ENCODE measurements at places on chromosomes 16 and 17.

DNA sequence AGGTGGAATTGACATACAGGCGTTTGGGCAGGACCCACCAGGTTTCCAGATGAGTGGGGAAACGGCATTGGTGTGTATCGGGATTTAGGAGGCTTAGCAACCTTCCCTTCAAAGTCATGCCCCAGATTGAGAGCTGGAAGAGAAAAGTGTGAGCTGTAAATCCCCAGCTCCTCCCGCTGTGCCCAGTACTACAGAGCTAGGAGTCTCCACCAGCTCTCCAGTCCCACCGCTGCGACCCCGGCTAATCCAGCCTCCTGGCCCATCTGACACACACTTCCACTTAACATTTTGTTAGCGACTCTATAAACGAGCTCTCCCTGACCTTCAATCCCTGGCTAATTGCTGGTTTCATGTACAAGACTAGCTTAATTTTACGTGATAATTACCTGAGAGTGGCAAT is 29.9 kb upstream of the LHX1 start:
- no peak for DNase-seq

DNA sequence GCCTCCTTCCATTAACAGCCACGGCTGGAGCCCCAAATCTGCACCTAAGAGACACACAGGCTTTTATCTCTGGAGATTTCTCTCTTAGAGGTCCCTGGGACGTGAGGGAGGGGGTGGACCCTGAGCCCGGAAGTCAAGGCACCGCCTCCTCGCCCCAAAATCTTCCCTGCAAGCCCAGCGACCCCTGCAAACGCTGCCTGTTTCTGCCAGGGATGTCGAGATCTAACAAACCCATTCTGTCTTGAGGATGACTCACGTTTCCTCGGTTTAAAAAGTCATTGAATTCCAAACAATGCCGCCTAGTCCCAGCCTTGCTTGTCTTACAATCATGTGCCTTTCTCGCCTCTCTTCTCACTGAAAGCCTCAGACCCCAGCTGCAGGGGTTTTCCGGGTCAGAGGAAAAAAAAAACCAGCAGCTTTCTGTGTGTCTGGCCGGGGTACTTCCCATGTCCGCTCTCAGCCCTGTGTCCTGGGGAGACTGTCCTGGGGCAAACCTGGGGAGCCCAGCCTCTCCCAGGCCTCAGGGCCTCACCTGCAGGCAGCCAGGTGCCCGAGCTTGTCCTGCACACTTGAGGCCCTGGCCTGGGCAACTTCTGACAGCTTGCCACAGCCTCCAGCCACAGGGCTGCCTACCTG is 15.4 kb downstream of the ARL2BP start:
- DNase-seq, result peak; percentile 78

- DNase-seq, result no peak
Measured at GRCh38 chr16:53895851-53896250, 191.9 kb downstream of the FTO start.

DNA sequence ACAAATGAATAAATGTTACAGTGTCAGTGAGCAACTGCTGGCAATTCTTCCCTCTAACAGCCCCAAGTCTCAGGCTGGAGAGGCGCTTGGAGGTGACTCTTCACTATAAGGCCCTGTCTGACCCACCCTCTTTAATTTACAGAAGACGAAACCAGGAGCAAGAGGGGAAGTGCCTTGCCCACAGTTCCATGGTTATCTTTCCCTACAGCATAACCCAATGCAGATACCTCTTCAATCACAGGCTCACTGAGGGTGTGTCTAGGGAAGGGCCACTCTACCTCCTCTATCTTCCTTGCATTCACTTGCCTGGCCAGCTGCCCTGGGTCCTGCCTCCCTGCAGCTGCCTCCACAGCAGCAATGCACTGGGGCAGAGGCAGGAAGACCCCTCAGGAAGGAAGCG is 9.6 kb upstream of the N4BP1 start:
- no peak for DNase-seq

DNA sequence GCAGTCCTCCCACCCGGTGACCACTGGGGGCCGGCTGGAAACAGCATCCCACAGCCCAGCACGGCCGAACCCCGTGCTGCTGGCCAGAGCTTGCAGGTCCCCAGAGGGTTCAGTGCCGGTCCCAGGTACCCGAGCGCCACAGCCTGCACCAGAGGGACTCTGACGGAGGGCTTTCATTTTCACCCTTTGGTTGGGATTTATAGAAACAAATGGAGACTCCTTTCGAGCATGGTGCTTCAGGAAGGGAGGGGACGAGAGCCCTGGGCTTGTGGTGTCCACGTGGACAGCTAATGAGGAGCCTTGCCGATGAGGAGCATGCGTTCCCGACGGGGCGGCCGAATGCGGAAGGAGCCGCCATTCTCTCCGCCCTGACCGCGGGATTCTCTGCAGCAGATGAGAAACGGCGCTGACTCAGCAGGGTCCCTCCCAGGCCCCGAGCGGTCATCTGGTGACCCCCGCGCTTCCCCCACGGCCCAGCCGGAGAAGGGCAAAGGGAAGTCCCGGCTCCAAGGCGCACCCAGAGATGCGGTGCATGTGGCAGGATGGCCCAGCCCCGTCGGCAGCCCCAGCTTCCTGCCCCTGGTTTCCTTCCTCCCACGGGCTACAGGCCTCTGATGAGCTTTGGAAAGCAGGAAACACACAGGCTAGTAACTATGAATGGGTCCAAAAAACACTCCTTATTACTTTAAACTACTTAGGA is 9.8 kb downstream of the SLC38A10 start:
- peak; percentile 65 for DNase-seq

DNA sequence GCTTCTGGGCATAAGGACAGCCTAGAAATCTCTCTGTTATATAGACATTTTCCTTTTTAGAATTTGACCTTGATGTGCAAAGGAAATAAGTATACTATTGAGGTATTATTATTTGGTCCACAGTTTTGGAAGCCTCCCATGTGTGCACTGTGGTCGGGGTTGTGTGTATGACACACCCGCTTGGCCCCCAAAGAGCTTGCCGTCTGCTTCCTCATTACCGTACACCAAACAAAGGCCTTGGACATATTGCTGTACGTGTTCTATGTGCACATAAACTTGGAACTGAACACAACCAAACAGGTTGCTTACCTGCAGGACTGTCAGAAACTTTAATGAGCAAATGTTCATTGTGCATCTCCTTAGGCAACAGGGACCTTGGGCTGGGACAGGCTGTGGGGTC is 38.2 kb downstream of the METRNL start:
- DNase-seq, result no peak

GRCh38 chr16:68202091-68202519 is 33.8 kb downstream of the ESRP2 start:
- no peak for DNase-seq

DNA sequence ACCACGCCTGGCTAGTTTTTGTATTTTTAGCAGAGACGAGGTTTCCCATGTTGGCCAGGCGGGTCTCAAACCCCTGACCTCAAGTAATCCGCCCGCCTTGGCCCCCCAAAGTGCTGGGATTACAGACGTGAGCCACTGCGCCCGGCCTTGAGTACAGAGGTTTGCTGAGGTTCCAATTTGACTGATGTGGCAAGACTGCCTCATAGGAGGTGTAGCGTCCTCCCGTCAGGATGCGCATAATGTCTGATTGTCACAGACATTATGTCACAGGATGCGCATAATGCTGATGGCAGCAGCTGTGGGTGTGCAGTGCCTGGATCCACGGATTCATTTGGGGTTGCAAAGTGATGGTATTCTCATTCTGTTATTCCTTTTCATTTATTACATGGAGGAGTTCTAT is 45.2 kb downstream of the HAPSTR1 start:
- no peak for DNase-seq

DNA sequence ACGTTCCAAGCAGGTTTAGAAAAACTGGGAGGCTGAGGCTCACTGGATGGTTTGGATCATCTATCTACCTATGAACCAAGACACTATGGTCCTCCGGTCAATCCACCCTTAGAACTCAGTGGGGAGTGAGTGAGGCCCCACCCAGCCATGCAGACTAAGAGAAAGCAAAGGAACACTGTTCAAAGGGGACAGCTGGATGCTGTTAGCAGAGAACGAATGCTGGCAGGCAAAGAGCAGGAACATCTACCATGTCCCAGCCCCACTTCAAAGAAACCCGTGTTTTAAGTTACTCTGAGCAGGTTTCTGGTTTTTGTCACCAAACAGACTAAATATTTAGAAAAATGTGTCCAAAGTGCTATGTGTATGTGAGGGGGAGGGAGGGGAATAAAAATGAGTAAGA is 183.4 kb upstream of the XYLT1 start:
- no peak for DNase-seq

GRCh38 chr17:48565022-48565554 is 13.1 kb downstream of the HOXB4 start:
- no peak for DNase-seq

DNA sequence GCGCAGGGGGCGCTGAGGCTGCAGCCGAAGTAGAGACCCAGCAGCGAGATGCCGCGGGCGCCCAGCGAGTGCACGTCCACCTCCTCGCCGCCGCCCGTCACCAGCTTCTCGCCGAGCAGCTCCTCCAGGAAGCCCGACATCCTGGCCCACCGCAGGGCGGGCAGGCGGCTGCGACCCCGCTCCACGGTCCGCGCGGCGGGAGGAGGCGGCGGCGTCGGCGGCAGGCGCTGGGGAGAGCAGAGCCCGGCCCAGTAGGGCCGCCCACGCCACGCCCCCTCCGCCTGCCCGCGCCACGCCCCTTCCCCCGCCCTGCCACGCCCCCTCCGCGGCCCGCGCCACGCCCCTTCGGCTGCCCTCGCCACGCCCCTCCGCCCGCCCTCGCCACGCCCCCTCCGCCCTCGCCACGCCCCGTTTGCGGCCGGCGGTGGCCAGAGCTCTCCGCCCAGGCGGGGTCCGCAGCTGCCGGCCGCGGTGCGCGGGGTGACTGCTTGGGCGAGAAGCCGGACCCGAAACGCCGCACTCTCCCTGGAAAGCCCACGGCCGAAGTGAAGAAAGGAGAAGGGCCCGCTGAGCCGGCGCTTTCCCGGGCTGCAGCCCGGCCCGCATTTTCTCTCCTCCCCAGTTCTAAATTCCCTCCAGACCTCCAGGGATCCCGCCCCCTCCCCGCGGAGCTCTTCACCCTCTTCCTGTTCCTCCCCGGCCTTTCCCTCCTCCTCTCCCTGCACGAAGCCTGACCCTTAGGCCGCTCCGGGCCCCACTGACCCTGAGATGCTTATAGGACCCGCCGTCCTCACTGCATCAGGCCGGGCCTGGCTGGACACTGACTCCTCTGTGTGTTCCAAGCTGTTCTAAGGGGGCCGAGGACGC is at the start of gene NXN:
NXN (minus strand) TSS at position 238 of the 867 bp plus-strand sequence.
- peak; percentile 70 for DNase-seq

DNA sequence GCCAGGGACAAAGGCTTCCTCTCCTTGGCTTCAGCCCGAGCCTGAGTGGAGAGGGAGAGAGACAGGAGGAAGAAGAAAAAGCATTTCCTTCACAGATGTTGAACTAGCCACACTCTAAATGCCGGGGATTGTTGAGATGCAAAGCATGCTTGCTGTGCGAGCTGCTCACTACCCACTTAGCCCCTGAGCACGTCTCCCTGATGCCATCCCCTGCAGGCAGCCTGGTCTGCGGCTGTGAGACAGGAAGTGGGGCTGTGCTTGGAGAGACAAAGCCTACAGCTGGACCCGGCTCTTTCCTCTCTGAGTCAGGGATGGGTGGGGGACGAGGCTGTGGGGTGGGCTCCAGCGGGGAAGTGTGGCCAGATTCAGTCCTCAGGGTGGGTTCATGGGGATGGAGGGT is 13.7 kb downstream of the WNT9B start:
- no peak for DNase-seq

DNA sequence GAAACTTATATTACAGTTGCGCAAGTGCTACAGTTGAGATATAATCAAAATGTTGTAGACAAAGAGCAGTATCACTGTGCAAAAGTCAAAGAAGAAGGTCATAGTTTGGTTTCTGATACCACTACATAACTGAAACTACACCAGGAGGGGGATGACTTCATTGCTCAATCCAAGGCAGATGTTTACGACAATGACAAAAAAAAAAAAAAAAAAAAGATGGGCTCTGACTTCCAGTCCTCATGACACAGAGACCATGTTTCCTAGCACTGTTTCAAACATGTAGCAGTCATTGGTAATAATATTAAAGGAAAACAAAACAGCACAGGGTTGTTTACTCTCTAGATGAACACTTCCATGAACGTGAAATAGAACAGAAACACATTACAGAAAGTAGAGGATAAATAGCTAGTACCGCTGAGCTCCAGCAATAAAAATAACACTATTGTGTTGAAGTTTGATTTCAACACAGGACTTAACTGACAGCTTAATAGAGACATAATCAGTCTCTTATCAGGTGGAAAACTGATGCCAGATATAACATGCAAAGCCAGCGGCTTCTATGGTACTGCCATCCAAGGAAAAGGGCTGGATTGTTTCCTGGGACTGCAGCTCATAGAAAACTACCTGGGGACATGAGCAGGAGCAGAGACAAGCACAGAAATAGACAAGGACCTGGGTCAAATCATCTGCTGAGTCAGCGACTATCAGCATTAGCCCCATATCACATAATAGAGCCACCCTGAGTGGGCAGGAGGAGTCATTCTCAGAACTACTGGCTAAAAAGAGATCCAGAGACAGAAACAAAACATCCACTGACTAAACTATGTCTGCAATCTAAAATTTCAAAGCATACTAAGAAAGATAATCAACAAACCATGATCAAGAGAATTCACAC is 463.6 kb upstream of the SOX9 start:
- DNase-seq, result no peak

GRCh38 chr16:68704232-68704867 is 32.7 kb upstream of the CDH1 start:
- DNase-seq, result peak; percentile 28

GRCh38 chr17:63826468-63827001 is 696 bp upstream of the PSMC5 start:
- DNase-seq, result no peak

- no peak for DNase-seq
Measured at GRCh38 chr17:56880571-56880970, 33.3 kb downstream of the TRIM25 start.

- DNase-seq, result no peak
Measured at GRCh38 chr17:80691784-80692183, 147.1 kb downstream of the RPTOR start.

- no peak for DNase-seq
Measured at GRCh38 chr17:73278049-73278464, 16.4 kb upstream of the CPSF4L start.

DNA sequence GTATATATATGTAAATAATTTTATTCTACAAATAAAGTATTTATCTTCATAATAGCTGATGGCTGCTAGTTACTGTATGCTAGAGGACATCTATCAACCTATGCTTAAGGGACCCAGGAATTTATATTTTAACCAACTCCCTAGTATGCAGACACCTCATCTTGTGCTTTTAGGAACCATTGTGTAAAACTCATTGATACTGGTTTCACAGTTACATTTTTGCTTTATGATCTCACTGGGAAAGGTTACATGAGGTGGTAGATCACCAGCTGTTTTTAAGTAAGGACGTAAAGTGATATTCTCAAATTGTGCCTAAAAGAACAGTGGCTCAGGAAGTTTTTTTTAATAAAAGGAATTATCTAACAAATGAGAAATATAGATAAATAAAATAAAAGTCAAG is 56.4 kb downstream of the VMP1 start:
- no peak for DNase-seq

DNA sequence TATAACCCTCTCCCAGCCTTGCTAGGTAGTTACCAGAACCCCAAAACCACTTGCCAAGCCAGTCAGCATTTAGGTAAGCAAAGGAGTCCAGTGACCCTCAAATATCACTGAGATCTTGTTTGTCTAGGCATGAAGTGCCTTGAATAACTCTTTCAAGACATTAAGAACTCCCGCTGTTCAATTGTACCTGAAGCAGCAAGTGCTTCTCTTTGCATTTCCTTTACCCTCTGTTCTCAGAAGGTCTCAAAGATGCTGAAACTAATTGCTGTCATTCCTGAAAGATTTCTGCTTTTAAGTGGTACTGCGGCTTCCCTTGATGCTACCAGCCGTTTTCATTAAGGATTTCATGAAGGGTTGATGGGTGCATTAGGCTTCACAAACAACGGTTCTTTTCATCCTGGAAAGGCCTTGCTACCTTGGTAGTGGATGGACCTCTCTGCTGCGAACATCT is 142.7 kb downstream of the PITPNC1 start:
- DNase-seq, result no peak
